ENCODE measurements at places on chromosomes 7 and 10.
A peak's percentile ranks its signal among the peaks of the same experiment; 100 is the strongest.

GRCh38 chr10:132927824-132928223 lies 14.5 kb downstream of the CFAP46 start:
- no peak for DNase-seq

GRCh38 chr10:13072339-13072738 lies 27.6 kb upstream of the OPTN start:
- DNase-seq, result no peak

DNA sequence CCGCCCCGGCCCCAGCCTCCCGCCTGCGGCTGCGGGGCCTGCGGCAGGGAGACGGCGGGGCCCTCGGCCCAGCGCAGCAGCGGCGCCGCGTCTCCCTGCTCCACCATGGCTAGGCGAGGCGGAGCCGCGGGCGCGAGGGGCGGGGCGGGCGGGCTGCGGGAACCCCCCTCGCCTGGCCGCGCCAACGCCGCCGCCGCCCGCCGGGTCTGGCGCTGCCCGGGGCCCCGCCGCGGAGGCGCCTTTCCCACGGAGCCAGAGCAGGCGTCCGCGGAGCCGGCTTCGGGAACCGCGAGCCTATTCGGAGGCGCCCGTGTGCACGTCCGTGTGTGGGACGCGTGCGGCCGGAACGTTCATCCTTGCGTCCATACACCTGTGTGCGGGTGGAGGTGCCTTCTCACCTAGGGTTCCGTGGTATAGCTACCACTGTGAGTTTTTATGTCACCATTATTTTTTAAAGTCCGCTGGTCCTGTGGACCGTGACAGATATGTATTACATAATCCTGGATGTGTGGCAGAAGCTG lies at the start of gene DENND11:
DENND11 (minus strand) TSS at position 120 of the 521 bp plus-strand sequence; CDS start at position 107, 13 bp downstream.
- peak; percentile 55 for DNase-seq

DNA sequence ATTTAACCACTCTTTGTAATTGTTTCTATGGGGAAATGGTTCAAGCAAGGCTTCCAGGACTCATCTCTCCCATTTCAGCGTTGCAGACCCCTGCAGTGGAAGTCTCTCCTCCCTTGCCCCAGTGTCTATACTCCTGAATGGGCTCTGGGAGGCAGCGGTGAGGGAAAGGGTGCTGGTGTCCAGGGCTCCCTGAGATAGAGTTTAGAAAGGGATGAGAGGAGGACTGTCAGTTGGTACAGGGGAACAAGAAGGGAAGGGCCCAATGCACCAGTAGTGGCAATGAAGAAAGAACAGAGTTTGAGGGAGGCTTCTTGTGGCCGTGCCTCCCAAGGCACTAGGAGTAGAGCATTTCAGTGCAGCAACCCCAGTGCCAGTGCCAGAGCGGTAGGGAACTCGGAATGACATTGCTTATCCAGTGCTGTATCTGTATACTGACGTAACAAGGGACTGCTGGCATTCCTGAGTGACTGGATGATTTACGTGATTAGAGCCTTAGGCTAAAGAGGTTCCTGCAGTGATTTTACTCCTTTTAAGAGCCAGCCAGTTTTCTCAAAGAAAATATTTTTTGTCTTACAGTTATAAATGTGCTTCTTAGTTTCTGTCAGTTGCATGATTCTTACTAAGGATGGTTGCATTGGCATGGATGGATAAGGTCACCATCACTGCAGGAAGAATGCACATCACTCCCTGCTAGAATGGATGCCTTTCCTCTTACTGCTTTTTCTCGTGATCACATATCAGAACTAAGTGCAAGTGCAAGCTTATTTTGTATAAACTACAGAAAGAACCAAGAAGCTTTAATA lies 28.0 kb downstream of the PRPF18 start:
- DNase-seq, result no peak

GRCh38 chr7:27897441-27897847 lies 157.5 kb downstream of the TAX1BP1 start:
- DNase-seq, result no peak

DNA sequence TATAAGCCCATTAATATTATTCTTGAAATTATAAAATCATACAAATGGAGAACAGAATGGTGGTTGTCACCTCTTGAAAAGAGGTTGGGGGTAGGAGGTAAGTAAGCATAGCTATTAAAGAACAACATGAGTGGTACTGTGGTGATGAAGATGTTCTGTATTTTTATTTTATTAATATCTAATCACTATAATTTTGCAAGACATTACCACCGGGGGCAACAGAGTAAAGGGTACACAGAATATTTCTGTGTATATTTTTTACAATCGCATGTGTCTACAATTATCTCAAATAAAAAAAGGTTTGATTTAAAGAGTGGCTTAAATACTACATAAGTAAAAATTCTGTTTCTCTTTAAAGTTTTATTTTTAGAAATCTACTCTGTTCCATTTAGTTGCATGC lies 557.8 kb downstream of the NXPH1 start:
- DNase-seq, result no peak

DNA sequence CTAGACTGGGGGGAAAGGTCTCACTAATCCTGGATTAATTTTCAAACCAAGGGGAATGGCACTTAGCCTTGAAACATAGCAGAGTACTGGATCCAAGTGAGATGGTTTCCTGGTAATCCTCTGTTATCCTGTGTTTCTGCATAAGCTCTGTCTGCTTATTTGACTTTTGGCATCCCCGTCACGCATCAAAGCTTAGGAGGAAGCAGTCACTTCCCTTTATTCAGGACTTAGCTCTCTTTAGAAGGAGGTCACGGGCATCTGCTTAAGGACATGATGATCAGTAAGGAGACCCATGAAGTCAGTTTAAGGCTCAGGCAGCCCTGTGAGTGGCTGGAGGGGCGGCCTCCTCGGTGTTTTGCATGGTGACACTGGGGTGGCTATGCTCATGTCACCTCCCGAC lies 30.0 kb downstream of the TSPAN15 start:
- DNase-seq, result no peak

DNA sequence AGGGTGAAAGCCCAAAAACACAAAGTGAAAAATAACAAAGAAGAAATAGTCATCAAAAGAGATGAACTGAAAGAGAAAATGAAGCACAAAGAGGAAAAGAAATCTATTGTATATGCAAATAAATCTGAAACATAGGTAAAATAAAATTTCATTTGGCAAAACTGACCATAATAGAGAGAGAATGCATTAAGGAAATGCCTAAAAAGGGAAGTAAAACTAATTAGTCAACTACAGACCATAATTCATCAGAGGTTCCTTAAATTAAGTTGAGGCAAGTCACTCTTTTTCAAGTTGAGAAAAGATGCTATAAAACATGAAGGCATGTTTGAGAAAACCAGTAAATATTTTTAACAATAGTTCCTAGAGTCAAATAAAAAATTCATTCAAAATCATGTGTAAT lies 233.3 kb downstream of the LRRN3 start:
- DNase-seq, result no peak

GRCh38 chr7:98996150-98996552 lies 117.8 kb downstream of the TRRAP start:
- no peak for DNase-seq

GRCh38 chr7:87027900-87028299 lies 31.6 kb downstream of the ELAPOR2 start:
- no peak for DNase-seq

DNA sequence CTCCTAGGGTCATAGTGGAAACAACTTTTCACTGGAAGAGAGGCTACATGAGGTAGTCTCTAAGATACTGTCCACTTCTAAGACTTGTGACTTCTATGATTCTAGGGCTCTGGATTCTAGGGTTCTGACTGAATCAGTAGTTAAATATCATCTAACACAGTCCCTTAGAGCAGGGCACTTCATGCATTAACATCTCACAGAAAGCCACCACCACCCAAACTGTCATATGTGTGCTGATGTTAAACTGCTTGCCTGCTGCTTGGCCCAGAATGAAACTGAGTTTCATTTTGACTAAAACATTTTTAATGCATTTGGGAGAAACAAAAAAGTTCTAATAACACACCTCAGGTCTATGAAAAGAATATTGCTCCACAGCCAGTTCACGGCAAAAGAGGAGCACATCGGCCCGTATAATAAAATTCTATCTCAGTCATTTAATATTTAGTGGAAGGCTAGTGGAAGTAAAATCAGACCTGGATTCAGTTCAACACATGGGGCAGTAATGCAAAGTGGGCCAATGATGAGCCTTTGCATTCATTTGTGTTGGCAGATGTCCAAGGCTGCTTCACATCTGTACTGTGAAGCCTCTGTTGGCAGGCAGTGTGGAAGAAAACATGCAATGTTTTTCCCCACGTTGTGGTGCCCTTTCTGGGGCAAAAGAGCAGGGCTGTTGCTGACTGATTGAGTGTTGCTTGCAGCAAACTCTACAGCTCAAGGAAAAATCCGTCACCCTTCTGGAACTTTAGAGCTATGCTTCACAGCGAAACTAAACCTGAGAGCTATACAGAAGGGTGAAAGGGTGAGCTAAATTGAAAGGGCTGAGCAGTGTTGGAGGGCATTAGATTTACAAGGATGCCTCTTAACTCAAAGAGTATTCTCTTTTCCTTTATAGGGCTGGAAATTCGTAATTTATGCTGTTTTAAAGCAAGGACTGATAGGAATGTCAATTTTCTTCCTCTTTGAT lies 33.5 kb upstream of the AUTS2 start:
- peak; percentile 85 for DNase-seq

- no peak for DNase-seq
These were observed 7.0 kb upstream of the GARIN1A start for GRCh38 chr7:128665057-128665456.

DNA sequence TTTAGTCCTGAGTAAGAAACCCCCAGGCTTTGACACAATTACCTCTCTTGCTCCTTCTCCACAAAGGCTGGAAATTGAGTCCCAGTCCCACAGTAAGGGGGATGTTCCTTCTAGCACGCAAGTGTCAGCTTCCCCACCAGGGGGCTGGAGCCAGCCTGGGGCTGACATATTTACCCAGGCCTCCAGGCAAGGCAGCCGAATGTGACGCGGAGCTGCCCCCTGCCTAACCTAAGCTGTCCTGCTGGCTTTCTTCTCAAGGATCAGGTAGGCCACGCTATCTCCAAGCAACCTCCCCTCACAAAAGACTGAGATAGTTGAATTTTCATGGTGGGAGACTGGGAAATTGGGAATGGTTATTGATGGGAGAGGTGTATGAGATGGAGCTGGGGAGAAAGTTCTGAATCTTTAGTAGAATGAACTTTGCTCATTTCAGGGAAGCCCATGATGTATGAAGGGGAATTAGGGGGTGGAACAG lies 19.2 kb upstream of the BMPER start:
- no peak for DNase-seq

GRCh38 chr10:29119374-29119773 lies 169.5 kb upstream of the LYZL1 start:
- DNase-seq, result no peak

DNA sequence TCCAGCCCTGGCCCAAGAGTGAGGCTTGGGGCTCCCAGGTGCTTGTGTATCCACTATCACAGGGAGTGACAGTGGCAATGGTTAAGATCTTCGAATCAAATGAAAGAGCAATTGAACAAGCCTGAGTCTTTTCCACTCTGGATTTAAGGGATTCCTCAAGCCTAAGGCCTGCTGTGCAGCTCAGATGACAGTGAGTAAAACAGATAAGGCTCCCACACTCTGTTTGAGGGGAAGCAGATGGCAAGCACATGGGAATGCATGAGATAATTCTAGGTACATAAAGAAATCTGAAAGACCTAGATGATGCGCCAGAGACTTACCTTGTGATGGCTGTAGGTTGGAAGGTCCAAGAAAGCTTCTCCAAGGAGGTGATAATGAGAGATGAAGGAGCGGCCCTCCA lies 95.0 kb downstream of the LRRC18 start:
- DNase-seq, result no peak

DNA sequence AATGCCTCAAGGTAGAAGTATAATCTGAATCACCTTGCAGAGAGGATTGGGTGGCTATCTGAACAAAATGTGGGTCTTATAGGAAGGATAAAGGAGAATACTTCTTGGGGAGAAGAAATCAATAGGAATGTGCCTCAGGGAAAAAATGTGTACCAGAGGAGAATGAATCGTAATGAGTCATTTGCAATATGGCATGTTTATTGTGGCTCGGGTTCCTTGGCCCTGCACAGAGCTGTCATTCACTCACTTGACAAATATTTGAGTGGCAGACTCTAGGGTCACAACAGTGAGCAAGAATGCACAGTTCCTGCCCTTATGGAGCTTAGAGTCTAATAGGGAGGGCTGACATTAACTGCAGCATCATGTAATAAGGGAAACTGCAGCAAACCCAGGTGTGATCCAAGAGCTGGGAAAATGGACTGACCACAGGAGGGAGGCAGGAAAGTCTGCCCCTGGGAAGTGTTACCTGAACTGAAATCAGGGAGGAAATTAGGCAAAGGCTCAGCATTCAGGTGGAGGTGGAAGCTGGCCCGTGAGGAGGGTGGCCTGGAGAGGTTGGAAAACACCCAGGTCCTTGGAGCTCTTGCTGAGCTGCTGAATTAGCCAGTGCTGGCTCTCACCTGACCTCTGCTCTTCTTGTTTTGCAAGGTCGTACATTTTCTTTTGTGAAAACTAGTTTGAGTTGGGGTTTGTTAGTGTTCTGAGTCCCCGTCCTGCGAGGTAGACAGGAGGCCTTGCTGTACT lies 203.9 kb downstream of the FRMD4A start:
- no peak for DNase-seq

DNA sequence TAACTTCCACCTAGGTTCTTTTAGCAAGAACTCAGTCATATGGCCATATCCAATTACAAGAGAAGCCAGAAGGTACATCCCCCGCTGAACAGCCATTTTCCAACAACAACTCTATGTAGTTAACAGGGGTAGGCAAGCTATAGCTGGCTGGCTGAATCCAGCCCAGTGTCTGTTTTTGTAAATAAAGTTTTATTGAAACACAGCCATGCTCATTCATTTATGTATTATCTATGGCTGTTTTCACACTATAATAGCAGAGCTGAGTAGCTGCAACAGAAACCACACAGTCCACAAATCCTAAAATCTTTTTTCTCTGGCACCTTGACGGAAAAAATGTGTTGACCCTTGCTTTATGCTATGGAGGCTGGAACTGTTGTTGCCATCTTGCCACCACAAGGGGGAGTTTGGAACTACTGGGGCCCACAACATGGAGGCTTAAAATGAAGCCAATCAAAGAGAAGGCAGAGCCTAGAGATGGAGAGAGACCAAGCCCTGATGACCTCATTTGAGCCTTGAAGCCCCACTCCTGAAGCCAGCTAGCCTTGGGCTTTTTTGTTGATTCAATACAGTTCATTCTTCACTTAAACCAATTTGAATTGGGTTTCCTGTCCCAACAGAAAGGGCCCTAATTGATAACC lies 33.3 kb upstream of the XPNPEP1 start:
- DNase-seq, result no peak

- DNase-seq, result no peak
These were observed 14.1 kb upstream of the SRGN start for GRCh38 chr10:69073736-69074364.

DNA sequence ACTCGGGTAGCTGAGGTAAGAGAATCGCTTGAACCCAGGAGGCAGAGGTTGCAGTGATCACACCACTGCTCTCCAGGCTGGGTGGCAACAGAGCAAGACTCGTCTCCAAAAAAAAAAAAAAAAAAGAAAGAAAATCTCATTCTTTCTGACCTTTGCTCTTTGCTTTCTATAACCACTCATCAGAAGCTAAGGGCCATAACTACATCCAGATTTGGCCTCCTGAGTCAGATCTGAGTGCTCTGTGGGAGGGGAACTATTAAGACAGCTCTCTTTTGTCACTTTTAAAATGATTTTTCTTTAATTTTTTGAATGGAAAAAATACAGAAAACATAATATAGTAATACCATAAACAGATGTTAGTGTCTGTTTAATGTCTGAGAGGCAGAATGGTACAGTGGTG lies 210.1 kb downstream of the KIAA1217 start:
- DNase-seq, result no peak
